ENCODE measurements at places on chromosomes 7 and 10. TPM values are rescaled to one million over a fixed set of nuclear protein-coding genes. Genes with fewer than 3 reads are reported as not detected.

DNA sequence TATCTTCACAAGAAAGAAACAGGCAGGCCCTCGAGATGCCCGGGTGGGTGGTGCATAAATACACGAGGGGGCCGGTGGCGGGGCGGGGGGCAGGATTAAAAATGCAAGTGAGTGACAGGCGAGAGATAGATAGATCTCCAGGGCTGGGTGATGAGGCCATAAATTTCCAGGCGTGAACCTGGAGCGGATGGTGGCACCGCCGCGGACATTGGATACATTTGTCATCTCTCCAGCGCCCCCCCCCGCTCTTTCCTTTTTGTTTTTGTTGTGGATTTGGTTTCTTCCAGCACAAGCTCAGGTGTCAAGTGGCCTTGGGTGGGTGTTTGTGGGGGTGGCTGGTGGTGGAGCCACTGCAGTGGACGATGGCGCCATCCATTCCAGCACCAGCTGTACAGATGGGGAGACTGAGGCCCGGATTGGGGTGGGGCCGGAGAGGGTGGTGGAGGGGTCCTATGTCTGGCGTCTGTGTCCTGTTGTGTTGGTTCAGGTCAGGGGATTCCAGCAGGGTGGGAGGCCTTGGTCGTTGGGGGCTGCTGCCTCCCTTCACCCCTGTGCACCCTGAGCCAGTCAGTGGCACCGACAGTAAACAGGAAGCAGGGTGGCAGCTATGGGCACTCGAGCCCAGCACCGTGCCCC is 2.9 kb downstream of the ELFN1 start:
- DNase-seq = no peak

GRCh38 chr7:155953781-155954549 is 141.7 kb upstream of the SHH start:
- no peak for DNase-seq

DNA sequence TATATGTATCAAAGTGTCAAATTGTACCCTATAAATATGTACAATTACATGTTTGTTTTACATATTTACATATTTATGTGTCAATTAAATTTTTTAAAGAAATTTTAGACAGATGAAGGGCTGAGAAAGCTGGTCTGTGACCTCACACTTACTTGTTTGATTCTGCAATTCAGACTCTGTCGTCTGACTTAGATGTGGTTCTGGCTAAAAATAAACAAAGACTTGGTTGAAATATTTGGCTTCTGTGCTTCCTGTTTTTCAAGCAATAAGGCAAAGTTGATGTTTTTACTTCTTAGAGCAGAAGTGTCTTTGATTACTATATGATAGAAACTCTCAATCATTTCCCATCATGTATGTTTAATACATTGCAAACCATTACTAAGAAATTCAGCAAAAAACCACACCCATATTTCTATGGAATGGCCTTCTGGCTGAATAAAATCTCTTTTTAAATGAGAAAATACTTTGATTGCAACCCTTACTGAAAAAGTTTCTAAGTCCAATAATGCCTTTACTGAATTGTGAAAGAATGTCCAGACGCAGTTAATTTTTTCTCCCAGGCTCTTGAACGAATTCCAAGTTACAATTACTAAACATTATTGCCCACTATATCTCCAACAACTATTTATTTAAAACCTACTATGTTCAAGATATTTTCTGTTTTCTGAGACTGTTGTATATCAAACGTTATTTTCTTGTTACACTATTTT is 59.5 kb upstream of the PRKG1 start:
- no peak for DNase-seq

DNA sequence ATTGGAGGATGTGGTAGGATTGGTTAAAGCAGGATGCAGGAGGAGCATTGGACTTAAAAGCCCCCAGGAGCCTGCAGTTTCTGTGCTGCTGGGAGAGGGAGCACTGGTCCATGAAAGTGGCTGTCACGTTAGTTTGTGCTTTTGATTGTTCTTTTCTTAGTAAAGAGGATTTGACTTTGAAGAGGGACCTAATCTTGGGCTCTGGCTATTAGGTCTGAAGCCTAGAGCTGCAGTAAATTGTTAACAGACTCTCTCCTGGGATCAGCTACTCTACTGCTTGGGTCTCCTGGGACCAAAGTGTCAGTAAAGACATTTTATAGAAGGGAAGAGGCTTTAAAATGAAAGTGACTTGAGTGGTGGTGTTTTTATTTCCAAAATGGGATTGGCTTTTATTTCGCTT is 3.7 kb downstream of the ZFYVE27 start:
- no peak for DNase-seq

DNA sequence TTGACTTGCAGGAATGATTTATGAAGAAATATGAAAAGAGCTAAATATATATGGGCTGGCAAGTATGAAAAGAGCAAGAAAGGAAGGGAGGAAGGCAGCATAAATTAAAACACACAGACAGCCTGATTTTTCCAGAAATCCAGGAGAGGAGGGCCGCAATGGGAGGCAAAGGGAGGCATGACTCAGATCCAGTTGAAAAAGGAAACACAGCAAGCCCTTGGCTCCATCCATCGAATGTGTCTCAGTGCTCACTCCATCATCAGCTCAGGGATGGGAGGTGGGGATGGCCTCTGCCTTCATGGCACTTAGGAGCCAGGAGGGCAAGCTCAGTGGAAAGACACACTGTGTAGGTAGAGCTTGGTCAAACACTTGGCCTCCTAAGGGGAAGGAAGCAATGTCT is 75.7 kb upstream of the PDZD8 start:
- no peak for DNase-seq

The VSIR gene
- 24.4 TPM for total RNA-seq

The NPTX2 gene
- not detected for total RNA-seq

DNA sequence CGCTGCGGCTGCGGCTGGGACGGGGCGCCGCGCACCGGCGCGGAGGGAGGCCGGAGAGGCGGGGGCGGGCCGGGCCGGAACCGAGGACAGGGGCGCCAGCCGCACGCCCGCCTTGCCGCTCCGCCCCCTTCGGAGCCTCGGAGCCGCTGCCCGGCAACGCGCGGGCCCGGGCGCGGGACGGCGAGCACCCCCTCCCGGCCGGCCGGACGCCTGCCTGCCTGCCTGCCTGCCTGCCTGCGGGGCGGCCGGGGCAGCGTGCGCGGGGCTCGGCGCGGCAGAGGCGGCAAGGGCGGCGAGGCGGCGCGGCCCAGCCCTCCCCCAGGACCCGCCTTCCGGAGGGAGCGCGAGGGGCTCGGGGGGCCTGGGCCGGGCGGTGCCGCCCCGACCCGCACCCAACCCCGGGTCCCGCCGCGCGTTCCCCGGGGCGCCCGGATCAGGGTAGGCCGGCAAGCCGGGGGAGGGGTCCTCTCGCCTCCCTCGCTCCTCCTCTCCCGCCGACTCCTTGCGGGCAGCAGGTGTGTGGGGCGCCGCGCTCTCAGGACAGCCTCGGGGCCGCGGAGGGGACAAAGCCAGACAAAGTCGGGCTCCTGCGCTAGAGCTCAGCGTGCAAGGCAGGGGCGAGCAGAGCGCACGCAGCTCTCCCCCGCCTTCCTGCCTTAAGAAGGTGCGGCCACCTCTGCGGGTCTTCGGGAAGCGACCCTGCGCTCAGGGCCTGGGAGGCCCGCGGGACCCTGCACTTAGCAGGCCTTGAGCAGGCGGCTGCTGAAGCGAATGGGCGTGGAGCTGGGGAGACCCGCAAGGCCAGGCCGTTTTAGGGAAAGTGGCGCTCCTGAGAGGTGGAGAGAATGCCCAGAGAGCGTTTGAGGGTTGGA is at the start of gene KIAA1549:
KIAA1549 (minus strand) TSS at position 58 of the 872 bp plus-strand sequence. CDS start 120 bp downstream, outside the sequence.
- DNase-seq = peak; percentile 54

DNA sequence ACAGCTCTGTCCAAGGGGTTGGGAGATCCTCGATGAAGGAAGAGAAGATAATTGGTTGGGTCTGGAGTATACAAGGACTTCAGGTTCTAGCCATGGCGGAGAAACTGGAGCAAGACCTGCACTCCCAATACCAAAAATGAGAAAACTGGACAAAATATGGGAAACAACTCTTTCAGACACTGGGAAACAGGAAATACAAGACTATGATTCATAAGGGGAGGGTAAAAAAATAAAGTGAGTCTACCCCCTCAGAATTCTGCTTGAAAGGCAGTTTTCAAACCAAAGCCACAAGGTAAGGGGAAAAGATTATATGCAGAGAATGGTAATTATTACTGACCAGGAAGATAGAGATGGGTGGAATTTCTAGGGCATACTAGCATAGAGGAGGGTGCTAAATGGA is 10.2 kb upstream of the SEC61G start:
- no peak for DNase-seq

The PDE6C gene
- total RNA-seq = not detected

The ABCF2 gene
- total RNA-seq = 64.8 TPM

DNA sequence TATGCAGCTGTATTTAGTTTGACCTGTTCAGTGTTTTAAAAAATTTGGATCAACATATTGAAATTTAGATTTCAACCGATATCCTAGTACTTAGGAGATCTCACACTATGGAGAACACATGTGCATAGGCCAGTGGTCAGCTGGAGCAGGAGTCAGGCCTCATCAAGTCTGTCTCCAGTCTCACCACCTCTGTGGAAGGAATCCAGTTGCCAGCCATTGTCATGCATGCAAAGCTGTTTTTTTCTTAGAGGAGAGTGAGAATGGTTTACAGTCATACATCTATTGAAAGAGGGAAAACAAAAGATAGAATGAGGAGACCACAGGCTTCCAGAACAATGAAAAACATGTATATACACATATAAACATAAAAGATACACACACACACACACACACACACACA is 7.6 kb upstream of the CLEC5A start:
- DNase-seq = no peak

The CFAP69 gene
- 1.3 TPM for total RNA-seq

DNA sequence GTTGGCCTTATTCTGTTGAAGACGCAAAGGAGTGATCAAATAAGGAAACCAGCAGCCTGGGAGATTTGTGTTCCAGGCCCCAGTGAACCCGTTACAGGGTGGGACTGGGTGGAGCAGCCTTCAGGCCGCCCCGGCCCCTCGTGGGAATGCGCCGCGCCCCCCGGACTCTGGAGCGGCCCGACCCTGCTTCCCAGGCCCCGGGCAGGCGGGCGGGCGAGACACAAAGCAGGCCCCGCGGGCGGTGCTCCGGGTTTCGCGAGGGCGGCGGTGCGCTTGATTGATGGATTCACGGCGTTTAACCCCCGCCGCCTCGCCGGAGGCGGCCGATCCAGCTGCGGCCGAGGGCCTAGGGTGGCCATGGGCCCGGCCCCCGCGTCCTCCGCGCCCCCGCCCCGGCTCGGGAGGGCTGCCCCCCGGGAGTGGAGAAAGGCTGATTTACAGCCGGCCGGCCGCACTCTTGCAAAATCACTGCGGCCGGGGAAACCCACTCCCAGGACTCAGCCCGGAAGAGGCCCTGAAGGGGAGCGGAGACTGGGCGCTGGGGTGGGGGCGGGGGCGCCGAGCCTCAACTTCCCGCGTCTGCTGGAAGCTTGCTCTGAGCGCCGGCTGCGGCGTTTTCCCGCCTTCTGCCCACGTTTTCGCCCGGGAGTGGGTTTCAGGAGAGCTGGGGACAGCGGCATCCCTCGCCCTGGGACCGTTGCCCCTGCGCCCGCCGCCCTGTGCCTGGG is 299.6 kb upstream of the NFE2L3 start:
- DNase-seq = no peak

The ITPRID1 gene
- total RNA-seq = not detected

DNA sequence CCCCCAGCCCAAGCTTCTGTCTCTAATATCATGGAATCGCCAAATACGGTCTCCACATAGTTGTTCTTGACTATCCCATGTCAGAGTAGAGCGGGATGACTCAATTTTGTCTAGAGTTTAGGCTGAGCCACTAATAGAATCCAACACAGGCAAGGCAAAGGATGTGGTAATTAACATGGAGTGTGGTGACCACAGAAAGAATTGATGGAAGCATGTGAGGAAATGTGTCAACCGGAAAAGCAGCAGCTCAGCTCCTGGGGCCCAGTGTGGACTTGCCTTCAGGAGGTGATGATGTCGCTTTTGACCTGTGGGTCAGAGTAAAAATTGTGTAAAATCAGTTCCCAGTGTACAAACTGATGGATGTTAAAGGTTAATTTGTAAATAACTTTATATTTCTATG is 139.3 kb upstream of the KLF6 start:
- peak; percentile 88 for DNase-seq

DNA sequence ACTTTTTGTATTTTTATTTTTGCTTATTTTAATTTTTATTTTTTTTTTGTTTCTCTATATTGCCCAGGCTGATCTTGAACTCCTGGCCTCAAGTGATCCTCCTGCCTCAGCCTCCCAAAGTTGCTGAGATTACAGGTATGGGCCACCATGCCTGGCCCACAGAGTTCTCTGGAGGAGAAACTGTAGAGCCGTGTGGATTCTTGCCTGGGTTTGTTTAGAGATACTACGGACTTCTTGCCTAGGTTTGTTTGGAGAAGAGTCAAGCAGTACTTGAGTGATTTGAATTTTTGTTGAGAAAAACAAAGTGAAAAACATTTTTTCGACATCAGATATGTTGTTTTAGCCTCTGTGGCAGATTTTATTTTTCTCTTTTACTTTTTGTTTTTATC is 99.0 kb downstream of the CAMK1D start:
- DNase-seq = no peak

The SAMD9L gene
- 3.3 TPM for total RNA-seq

The SLC39A12 gene
- total RNA-seq = not detected

- DNase-seq = no peak
Measured at GRCh38 chr10:133125901-133126300, 34.1 kb upstream of the KNDC1 start.

DNA sequence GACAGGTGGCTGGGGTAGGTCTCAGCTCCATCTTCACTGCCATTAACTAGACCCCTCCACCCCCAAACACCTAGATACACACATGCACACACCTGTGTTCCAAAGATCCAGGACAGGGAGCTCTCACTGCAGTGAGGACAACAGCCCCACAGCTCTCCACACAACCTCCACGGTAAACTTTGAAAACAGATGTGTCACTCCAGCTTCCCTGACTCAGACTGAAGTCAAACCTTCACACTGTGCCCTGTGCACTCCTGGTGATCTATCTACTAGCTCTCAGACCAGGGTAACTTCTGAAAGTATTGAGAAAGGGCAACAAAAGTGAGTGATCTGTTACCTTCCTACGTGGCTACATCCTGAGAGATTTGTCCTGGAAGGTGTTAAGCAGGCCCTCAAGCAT is 519.8 kb downstream of the XPNPEP1 start:
- no peak for DNase-seq

GRCh38 chr7:46934198-46934825 is 647.6 kb downstream of the TNS3 start:
- DNase-seq = peak; percentile 47

The CADPS2 gene
- total RNA-seq = not detected

DNA sequence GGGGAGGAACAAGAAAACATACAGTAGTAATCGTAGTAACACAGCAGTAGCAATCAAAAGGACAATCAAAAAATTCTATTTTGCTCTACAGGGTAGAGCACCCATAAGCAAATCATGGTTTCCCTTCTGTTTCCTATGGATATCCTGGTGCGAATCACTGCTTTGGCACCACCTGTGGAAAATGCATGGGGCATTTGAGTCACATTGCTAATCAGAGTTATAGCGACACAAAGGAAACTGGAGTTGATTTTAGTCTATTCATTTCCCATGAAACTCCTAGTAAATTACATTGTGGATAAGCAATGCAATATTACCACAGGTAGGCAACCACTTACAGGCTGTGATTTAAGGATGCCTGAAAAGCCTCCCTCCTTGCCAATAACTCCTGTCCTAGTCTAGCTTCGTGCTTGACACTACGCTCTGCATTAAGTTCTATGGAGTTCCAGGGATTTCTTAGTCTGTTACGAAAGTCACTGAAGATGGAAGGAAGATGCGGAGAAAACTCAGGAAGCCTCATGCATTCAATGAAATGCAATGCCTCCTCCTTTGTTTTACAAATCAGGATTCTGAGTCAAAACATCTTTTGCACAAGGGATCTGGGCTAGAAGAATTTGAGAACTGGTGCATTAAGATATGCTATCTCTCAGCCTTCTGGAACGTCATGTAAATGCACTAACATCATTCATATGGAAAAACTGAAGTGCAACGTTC is 188.4 kb downstream of the DGKI start:
- no peak for DNase-seq

GRCh38 chr7:102942181-102942866 is 29.5 kb downstream of the LRRC17 start:
- no peak for DNase-seq

Measured in HFFc6 (cell line).